Dermis blood vessel endothelial cell (primary cell): ENCODE measurements at places on chromosomes 7 and 10.
A peak's percentile ranks its signal among the peaks of the same experiment; 100 is the strongest.

- no peak for DNase-seq
These were observed 25.1 kb upstream of the HK1 start for GRCh38 chr10:69253171-69253570.

DNA sequence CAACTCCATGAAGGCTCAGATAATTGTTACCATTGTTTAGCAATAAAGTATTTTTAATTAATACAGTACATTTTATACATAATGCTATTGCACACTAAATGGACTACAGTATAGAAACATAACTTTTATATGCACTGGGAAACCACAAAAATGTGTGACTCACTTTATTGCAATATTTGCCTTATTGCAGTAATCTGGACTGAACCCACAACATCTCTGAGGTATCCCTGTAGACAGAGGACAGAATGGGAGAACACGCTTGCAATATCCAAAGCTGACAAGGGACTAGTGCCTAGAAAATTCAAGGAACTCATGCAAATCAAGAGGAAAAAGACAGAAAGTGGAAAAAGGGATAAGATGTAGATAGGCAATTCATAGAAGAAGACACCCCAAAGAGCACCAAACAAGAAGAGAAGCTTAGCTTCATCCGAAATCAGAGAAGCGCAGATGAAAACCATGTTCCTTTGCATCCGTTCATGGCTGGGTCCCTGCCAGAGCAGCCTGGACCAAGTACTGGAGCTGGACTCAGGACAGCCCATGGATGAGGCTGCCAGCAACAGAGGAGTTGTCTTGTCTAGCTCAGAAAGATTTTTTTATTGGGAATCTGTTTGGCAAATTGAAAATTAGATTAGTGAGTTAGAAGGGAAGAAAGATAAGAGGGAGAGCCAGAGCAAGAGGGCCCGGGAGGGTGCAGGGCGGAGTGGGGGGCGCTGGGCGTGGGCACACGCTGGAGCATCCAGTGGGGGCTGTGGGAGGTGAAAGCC, 16.0 kb upstream of the GALNTL5 start:
- DNase-seq, result no peak

DNA sequence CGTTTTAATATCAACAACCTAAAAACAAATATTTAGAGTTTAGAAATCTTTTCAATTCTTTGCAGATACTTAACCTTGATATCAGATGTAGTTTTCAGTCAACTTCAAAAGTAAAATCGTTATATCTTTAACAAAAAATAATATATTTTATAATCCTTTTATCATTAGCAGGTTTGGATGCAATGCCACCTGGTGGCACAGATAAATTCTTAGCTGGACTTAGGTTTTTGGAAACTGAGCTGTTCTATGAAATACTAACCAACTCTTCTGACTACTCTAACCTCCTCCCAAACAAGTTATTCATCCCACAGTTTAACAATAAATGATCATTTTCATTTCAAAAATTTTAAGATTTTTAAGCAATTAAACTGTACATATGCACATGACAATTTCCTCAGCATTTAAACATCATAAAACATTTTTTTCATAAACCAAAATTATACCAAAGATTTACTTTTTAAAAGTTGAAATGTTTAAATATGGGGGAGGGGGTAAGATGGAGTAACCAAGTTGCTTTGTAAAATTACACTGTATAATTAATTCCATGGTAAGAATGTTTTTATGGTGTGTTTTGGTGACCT, 56.9 kb downstream of the HIBADH start:
- DNase-seq, result peak; percentile 56

GRCh38 chr7:117203205-117203604, 119.7 kb downstream of the WNT2 start:
- no peak for DNase-seq

DNA sequence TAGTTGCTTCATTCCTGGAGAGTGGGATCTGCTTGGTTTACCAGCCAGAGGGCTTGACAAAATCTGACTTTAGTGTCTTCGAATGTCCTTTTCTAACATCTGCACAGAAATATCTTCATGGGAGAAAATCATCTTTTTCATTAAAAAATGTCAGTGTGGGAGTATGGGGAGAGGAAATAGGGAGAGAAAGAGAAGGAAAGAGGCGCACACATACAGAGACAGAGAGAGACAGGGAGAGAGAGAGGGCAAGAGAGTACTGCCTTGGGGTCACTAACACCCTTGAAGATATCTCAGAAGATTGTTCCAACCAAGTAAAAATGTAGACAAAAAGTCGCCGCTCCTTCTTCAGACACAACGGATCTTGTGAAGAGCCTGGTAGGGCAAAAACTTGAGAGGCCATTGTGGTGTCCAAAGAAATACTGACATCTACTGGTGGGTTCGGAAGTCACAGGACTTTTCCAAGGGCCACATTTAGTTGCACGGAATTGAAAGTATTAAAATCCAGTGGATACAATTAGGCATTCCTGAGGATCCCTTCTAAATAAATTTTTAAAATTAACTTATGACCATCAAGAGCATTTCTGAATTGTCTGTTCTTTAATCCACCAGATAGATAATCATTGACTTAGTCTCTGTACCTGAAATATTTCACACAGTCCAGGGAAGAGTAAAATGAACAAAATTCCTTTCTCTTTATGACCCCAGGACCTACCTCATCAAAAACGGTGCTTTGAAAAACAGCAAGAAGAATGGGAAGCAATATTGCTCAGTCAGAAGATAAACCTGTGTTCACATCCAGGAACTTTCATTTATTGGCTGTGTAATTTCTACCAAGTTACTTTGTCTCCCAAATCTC, 29.7 kb downstream of the VIM start:
- DNase-seq, result peak; percentile 90

DNA sequence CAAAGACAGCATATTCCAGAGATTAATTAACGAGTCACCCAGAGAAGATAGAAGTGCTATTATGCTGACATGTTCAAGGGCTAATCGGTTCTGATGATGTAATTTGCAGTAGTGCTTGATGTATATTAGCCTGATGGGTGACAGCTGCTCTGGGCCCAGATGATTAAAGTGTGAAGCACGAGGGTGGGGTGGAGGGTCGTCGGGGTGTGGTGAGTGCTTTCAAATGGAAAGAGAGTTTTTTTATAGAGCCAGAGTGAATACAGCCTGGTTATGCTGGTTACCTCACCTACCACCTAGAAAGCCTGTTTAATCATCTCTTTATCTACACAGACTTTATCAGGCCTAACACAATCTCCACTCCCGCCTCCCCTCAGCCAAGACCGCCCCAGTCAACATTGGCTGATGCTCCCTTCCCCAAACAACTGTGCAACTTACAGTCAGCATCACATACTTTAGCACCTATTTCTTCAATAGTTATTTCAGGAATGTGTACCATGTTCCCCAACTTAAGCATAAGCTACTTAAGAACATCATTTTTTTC, 11.5 kb upstream of the STN1 start:
- DNase-seq, result no peak

GRCh38 chr7:139958599-139959284, 104.0 kb downstream of the PARP12 start:
- no peak for DNase-seq

DNA sequence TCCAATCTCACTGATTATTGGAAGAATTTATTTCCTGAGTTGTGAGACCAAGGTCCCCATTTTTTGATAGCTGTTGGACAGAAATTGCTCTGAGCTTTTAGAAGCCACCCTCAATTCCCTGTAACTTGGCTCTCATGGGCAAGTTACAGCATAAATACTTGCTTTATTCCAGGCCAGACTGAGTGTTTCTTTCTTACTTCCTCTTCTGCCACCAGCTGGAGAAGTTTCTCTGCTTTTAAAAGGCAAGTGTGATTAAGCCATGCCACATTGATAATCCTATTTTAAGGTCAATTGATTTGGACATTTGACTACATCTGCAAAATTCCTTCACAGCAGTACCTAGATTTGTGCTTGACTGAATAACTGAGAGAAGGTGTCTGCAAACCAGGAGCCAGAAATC, 14.1 kb upstream of the TAS2R41 start:
- no peak for DNase-seq
